GM04503 (cell line): ENCODE measurements at places on chromosomes 6 and 20.

DNA sequence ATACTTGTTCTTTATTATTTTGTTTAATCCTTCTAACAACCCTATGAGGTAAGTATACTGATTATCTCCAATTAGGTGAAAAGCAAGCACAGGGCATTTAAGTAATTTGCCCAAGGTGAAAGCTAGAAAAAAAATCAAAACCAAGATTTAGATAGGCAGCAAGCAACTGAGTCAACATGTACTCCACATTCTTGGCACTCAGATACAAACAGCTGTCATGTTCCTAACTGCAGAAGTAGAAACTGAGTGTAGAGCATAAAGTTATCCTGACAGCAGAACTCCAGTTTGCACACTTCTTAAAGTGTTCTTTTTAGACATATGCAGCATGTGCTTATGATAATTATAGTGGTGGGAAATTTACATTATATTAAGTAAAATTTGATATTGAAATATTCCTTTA is 278.1 kb downstream of the MEI4 start:
- no peak for DNase-seq

GRCh38 chr6:168640768-168641167 is 199.8 kb downstream of the SMOC2 start:
- no peak for DNase-seq

GRCh38 chr6:35620706-35621105 is 68.0 kb downstream of the FKBP5 start:
- no peak for DNase-seq

DNA sequence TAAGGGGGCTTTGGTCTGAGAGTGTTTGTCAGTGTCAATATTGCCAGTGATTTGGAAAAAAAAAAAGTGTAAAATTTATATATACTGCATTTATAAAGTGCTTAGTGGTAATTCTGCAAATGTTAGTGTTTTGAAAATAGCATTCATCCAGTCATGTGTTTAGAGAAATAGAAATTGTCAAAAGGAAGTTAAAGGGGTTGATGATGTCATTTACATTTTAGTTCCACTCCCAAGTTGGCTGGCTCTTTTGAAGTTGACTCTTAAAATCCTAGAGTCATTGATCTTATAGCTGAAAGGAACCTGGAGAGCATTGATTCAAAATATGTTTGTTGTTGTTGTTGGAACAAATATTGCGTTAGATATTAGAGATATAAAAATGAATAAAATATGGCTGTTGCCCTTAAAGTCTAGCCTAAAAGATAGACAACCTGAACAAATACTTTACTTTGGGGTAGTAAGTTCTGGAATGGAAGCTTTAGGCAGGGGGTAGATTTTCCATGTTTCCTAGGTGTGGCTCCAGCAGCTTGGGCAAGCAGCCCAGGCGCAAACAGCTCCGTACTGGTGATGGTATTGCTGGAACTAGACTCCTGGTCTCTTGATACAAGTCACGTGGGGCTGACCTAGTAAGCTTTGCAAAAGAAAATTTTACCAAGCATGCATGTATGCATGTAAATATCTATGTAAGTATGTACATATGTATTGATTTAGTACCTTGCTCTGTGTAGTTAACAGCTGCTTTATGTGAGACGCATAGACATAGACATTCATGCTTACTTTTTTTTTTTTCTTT is 46.3 kb downstream of the HIVEP1 start:
- no peak for DNase-seq

DNA sequence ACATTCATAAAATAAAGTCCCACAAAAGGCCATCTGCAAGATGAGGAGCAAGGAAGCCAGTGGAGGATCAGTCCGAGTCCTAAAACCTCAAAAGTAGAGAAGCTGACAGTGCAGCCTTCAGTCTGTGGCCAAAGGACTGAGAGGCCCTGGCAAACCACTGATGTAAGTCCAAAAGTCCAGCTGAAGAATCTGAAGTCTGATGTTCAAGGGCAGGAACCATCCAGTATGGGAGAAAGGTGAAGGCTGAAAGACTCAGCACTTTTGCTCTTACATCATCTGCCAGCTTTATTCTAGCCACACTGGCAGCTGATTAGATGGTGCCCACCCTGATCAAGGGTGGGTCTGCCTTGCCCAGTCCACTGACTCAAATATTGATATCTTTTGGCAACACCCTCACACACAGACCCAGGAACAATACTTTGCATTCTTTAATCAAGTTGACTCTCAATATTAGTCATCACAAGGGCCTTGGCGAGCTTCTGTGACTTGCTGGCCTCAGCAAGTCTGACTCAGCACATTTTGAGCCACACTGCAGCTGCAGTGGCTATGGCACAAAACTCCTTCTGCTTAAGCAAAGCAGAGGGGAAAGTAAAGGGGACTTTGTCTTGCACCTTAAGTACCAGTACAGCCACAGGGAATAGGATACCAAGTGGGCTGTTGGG is 1370.3 kb upstream of the CITED2 start:
- DNase-seq = peak; percentile 26

GRCh38 chr6:105320271-105320670 is 82.6 kb downstream of the PREP start:
- no peak for DNase-seq

GRCh38 chr6:69294407-69294806 is 502.4 kb downstream of the LMBRD1 start:
- DNase-seq = no peak

GRCh38 chr6:134795691-134796090 is 154.2 kb downstream of the ALDH8A1 start:
- DNase-seq = no peak

- DNase-seq = no peak
These were observed 403.4 kb downstream of the SYNE1 start for GRCh38 chr6:152233547-152234320.

- no peak for DNase-seq
These were observed 26.0 kb upstream of the PRDM1 start for GRCh38 chr6:106060167-106060566.

- DNase-seq = no peak
These were observed 723 bp upstream of the ZNF451 start for GRCh38 chr6:57089265-57089664.

- no peak for DNase-seq
These were observed 377.6 kb upstream of the ZFP64 start for GRCh38 chr20:52569201-52569600.

DNA sequence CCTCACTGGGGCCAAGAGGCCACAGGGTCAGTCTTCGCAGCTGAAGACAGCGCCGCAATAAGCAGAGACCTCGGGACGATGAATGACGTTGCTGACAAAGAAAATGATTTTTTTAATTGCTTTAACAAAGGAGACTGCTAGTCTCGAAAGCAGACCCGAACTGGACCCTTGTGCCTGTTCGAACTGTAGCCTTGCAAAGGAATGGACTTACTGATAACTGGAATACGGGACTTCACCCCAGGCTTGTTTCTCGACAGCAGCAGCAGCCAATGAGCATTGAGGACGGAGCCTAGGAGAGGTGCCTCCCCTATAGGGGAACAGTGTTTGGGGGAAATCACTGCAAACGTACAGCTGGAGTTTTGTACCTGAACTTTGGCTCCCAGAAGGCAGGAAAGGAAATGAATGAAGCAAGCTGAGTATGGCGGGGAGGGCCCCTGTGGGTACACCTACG is 1.3 kb upstream of the TAF4 start:
- no peak for DNase-seq

DNA sequence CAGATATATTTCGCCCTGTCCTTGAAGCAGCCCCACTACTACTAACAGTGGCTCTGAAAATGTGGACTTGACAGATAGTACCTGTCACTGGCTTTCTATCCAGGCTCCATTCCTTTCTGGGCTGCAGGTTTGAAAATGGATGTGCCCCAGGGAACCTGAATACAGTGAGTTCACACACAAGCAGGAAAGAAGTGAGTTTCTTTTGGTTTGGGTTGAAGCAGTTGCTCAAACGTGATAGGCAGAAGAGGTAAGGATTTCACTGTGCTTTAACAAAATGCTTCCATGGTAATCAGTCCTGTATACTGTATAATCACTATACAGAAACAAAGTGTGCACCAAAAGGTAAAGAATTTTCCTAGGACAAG is 382.9 kb downstream of the PRKN start:
- DNase-seq = no peak
